ENCODE measurements at places on chromosomes 4 and X.

GRCh38 chrX:69076088-69076487, 89.2 kb downstream of the PJA1 start:
- DNase-seq: no peak

- DNase-seq: no peak
Measured at GRCh38 chr4:148173397-148174017, 268.7 kb downstream of the NR3C2 start.

GRCh38 chr4:153495480-153496193, 29.5 kb downstream of the TMEM131L start:
- no peak for DNase-seq

DNA sequence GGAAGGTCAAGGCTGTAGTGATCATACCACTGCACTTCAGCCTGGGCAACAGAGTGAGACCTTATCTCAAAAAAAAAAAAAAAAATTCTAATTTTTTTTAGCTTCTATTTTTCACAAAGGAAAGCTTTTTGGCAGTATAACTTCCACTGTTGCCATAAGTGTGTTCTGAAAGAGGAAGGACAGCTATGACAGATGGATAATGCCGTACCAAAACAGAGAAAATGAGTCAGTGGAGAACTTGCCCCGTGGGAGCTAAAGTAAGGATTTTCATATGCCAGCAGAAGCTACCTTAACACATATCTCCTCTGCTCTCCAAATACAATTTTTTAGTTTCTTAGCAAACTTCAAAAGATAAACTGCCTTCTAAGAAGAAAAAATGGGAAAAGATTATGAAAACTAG, 43.7 kb downstream of the RPS3A start:
- no peak for DNase-seq

DNA sequence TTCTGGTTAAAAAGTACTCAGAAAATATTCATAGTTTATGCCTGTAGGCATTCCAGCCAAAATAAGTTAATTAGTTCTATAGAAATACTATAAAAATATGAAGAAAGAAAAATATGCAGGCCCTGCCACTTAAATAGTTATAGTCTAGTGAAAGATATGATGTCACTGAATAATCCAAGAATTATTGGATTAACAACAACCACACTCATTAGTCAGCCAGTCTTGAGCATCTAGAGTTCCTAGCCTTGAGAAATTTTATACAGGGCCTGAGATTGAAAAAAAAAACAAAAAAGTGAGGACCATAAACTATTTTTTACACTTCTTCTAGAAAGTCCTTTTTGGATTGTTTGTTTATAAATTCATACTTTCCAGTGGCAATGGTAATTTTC, 823.0 kb downstream of the FAT4 start:
- no peak for DNase-seq

DNA sequence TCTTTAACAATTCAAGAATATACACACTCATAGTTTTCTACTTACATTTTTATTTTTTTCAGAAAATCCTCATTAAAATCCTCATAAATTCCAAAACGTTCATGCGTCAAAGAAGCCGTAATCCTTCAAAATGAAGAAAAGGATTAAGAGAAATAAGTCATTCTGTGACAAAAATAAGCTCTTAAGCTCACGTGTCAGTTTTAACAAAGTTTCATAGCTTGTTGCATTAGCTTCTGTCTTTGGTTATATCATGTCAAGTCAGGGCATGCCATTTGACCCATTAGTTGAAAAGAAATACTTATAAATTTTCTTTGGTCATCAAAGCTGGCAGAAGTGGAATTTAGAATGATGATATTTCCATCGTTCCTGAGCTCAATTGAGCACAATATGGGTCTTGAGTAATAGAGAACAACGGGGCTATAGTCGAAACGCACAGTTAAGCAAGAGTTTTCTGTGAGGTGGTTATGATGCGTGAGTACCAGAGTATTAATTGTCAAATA, 185.2 kb upstream of the CTSO start:
- DNase-seq: no peak

DNA sequence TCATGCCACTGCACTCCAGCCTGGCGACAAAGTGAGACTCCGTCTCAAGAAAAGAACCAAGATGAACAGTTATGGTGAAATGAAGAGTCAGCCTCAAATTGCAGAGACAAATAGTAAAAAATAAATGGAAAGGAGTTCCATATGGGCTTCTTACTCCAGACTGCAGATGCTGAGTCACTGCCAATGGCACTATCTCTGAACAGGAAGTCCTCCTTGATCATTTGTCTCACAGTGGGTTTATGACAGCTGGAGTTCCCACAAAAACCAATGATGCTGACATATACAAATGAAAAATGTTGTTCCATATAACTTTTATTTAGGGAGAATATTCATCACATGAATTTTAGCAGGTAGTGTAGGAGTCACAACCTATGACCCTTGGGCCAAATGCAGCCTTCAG, 631.6 kb downstream of the PCDH18 start:
- DNase-seq: no peak

DNA sequence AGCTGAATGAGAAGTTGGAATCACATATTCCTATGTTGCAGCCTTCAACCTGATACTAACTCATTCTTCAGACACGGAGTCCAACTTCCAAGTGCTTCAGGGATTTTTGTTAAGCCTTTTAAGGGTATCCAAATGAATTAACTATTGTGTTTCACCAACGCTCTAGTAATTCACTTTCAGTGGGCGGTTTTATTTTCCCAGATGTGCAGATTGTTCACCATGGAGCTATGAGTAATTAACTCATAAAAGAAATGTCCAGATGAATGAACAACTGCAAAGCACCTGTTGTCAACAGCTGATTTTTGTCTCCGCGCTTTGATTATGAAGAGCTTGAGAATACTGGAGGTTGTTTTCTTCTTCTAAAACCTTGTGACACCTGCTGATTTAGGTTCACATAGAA, 187.6 kb downstream of the CBR4 start:
- DNase-seq: no peak

- no peak for DNase-seq
Measured at GRCh38 chr4:23413631-23414030, 476.2 kb downstream of the PPARGC1A start.

DNA sequence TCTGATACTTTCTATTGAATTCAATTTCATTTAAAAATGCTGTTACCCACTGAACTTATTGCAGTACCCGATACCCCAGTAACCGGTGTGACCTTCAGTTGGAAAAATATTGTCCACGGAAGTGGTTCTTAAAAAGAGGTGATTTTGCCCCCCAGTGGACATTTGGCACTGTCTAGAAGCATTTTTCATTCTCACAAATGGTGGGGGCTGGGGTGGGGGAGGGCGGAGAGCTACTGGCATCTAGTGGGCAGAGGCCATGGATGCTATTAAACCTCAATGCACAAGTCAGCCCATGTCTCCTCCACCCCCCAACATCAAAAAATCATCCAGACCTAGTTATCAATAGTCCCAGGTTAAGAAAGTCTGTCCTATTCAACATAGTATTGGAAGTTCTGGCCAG, 19.6 kb upstream of the CHM start:
- no peak for DNase-seq

DNA sequence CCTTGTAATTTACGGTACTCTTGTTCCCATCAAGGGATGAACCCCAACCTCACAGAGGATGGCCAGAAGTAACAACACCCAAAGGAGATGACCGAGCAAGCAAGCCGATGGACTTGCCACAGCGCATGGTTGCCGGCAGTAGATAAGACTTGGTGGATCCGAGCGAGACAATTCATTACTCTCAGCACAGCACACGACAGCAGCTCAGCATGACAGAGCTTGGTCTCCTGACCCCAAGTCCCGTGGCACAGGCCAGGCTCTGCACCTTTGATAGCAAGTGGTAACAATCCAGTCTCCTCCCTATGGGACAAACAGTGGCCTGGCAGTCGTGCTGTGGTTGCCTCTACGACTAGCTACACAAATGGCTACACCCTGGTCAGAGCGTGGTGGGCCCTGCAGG, 26.3 kb downstream of the RWDD4 start:
- DNase-seq: no peak

DNA sequence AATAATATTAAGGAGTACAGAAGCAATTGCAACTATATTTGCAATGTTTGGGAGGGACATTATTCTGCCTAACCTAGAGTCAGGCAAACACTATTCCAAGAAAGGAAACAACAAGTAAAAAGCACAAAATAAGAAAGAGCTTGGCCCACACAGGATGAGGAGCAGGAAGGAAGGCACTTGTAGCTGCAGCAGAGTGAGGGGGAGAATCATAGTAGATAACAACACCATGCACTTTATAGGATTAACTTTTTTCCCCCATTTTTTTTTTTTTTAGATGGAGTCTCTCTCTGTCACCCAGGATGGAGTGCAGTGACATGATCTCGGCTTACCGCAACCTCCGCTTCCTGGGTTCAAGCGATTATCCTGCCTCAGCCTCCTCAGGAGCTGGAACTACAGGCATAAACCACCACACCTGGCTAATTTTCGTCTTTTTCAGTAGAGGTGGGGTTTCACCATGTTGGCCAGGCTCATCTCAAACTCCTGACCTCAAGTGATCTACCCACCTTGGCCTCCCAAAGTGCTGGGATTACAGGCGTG, 10.3 kb upstream of the JCHAIN start:
- DNase-seq: no peak

DNA sequence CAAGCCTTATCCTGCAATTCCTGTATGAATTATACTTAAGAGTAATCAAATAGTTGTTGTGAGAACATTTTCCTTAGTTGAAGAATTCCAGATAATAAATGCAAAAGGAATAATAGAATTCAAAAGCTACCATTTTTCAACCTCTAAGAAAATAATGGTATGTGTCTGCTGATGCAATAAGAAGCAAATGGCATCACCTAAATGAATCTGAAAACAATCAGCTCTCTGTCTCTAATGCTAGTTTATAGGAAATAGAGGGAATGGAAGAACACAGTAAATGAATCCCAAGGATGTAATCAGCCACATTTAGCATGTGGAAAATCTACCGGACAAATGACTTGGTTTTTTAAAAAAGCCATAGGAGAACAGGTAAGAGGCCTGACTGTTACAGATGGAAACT, 115.1 kb downstream of the DCHS2 start:
- DNase-seq: no peak

GRCh38 chr4:5461477-5461876, 246.9 kb downstream of the EVC2 start:
- DNase-seq: no peak

- DNase-seq: no peak
Measured at GRCh38 chr4:135777361-135777760, 1575.8 kb upstream of the PABPC4L start.

- DNase-seq: no peak
Measured at GRCh38 chrX:13483773-13484172, 85.6 kb upstream of the EGFL6 start.

DNA sequence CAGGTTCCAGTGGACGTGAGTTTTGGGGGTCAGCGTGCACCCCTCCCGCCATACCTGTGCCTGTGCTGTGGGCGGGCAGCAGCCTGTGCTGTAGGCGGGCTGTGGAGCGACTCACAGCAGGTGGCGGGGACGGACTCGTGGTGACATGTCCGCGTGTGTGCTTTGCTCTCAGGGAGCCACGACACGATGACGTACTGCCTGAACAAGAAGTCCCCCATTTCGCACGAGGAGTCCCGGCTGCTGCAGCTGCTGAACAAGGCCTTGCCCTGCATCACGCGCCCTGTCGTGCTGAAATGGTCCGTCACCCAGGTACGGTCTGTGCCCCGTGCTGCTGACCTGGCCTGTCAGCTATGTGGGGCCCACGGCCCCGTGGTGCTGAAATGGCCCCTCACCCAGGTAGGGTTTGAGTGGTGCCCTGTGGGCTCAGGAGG, 7.4 kb downstream of the PLCXD1 start:
- no peak for DNase-seq

DNA sequence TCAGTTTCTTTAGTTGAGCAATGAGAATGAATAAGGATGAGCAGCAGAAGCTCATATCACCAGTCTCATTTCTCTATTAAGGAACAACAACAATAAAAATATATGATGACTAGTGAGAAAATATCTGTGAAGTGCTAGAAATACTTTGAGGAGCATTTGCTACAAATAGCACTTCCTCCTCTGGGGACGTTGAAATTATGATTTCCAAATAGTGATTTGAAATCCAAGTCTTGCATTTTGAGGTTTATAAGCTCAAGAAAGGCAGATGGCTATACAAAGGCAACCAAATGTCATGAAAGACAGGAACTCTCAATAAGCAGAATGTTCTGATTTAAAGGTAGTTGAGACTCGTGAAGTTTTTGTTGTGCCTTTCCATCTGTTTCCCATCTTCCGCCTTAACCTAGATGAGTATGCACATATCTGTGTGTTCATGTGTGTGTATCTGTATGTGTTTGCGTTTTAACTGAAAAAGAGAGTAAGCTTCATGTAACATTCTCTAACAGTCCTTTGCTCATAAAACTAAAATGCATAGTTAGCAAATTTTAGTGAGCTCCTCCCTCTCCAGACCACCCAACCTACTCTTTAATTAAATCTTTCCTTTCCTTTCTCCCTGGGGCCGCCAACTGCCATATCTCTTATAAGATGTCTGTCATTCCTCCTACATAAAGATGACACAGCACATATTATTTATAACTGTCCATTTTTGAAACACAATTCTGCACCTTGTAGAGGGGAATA, 222.6 kb upstream of the RASGEF1B start:
- DNase-seq: no peak

DNA sequence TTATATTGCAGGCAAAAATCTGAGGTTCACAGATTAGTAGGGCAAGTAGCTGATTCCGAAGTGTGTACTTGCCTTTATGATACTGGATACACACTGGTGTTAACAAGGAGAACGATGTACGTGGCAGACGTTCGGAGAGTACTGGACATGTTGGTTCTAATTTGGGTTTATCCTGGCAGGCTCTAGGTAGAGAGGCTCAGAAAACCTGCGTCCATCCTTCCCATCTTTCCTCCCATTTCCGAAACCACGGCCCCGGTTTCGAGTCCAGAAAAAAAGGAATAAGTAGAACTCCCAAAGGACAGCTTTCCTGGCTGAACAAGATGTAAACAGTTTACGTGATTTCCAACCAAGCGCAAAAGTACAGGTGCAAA, 351 bp upstream of the SLC30A9 start:
- DNase-seq: no peak

- DNase-seq: no peak
Measured at GRCh38 chr4:93828332-93828994, at the start of gene ATOH1. Gene ATOH1 (plus strand): TSS chr4:93828753. CDS start chr4:93828927, 174 bp downstream.

DNA sequence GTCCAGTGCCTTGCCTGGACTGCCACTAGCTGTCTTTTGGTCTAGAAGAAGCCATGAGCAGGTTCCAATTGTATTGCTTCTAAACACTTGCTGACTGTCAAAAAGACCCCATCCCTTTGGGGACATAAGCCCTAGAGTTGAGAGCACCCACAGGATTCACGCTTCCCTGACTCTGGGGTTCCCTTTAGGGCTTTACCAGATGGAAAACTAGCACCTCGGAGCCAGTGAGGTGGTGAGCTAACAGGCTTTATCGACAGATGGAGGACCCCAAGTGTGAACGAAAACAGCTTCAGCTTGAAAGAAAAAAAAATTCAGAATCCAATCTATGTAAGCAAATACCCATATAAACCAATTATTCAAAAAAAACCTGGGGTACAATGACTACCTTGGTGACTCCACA, 90.8 kb downstream of the NAA11 start:
- DNase-seq: no peak

DNA sequence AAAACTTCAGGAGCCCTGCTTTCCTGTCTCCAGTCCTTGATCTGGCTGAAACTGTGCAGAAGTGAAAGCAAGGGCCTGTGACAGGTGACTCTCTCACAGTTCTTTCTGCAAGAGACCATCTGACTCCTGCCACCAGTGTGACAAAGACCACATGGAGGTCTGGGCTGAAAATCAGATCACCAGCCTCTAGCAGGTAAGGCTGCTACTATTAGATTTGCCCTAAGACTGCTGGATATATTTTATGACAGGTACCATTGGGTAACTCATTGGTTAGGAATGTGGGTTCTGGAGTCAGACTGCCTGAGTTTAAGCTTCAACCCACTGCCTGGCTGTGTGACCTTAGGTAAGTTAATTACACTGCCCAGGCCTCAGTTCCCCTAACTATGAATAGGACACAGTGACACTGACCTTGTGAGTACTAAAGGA, 163.3 kb upstream of the SLC7A11 start:
- no peak for DNase-seq

Data from stimulated activated CD8-positive, alpha-beta memory T cell treated with anti-CD3 and anti-CD28 coated beads, Interleukin-15, amount 100 ng/mL, for 24 hours (primary cell).